ENCODE measurements at places on chromosomes 7 and 10. TPM values are rescaled to one million over a fixed set of nuclear protein-coding genes. Genes with fewer than 3 reads are reported as not detected.

- H3K27ac ChIP-seq, result no peak overlapping the region
- no peaks in the 10 kb centered on the region for H3K36me3 ChIP-seq
- DNase-seq, result no peak
- H3K4me3 ChIP-seq, result no peak overlapping the region
- H3K4me1 ChIP-seq, result no peaks in the 10 kb centered on the region
These were observed 159.0 kb upstream of the SHH start for GRCh38 chr7:155971180-155971770.

DNA sequence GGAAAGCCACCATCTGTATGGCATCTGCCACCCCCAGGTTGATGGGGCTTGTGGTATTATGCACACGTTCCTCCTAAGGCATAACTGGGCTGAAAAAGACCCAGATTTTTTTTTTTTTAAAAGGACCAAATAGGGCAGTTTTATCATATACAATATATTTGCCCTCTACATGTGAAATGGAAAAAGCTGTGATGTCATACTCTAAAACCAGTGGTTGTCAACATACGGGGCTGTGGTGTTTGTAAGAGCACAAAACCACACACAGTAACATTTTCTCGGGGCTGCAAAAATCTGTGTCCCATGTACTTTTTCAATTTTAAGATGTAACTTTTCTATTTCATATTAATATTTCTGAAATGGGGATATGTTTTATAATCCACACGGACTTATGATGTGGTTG lies 34.9 kb downstream of the FAM171A1 start:
- DNase-seq, result no peak
- H3K4me1 ChIP-seq, result no peaks in the 10 kb centered on the region
- H3K36me3 ChIP-seq, result no peaks in the 10 kb centered on the region
- no peaks in the 10 kb centered on the region for H3K27me3 ChIP-seq

DNA sequence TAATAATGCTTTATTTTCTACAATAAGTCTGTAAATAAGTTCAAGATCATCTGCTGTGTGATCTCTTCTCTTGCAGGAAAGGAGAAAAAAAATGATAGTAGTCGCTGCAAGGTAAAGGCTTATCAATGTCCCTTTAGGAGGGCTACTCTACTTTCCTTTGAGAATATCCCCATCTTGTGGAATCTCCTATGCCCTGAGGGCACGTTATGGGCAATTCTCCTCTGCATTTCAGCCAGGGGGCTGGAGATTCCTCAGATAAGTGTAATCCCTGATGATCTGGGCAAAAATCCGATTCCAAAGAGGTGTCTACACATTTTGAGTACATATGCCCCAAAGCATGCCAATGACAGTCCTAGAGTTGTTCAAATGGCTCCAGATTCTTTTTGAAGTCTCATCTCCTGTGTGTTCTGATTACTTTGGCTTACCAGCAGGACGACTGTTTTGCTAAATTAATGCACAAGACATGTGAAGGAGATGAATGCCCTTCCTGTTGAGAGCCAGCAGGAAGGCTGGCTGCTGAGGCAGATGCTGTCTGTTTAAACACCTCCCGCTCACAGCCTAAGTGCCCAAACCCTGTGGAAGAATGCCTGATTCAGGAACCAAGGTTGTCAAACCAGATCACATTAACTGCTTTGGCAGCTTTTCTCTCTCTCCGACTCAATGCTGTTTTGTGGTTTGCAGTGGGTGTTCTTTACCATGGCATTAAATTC lies 171.2 kb upstream of the COL1A2 start:
- DNase-seq, result no peak
- no peaks in the 10 kb centered on the region for H3K36me3 ChIP-seq
- no peak overlapping the region for H3K4me3 ChIP-seq
- H3K27me3 ChIP-seq, result no peaks in the 10 kb centered on the region
- H3K4me1 ChIP-seq, result no peaks in the 10 kb centered on the region

GPR15LG gene
- polyA plus RNA-seq, result not detected

RHOBTB1 gene
- polyA plus RNA-seq, result not detected

DNA sequence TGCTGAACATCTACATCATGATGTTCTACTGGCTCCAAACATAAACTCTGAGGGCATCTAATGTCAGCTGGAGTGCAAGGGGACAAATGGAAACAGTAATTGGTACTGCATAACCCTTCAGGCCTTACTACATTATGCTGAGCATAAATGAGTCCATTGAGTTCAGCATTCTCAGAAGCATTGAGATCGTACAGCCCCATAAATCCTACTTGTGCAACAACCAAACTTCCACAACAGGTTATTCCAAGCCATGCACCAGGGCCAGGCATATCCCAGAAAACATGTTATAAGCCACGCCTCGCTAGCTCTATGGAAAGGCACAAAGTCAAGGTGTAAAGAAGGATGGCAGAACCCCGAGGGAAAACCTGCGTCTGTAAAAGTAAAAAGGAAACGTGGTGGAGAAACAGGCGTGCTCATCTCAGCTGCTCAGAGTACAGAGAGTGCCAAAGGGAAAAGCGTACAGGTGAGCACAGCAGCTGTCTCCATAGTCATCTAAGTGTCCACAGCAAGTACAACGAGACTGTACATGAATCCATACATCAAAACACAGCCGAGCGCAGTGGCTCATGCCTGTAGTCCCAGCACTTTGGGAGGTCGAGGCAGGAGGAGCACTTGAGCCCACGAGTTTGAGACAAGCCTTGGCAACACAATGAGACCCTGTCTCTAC lies 124.6 kb downstream of the PARD3 start:
- H3K27me3 ChIP-seq, result no peaks in the 10 kb centered on the region
- no peak overlapping the region for H3K4me3 ChIP-seq
- no peaks in the 10 kb centered on the region for H3K4me1 ChIP-seq
- no peak overlapping the region for H3K27ac ChIP-seq
- no peaks in the 10 kb centered on the region for H3K36me3 ChIP-seq

Measured in CD4-positive, CD25-positive, alpha-beta regulatory T cell (primary cell).